Activated T-cell treated with anti-CD3 and anti-CD28 coated beads for 24 hours (primary cell): ENCODE measurements at places on chromosomes 11 and 22.
A peak's percentile ranks its signal among the peaks of the same experiment; 100 is the strongest.

DNA sequence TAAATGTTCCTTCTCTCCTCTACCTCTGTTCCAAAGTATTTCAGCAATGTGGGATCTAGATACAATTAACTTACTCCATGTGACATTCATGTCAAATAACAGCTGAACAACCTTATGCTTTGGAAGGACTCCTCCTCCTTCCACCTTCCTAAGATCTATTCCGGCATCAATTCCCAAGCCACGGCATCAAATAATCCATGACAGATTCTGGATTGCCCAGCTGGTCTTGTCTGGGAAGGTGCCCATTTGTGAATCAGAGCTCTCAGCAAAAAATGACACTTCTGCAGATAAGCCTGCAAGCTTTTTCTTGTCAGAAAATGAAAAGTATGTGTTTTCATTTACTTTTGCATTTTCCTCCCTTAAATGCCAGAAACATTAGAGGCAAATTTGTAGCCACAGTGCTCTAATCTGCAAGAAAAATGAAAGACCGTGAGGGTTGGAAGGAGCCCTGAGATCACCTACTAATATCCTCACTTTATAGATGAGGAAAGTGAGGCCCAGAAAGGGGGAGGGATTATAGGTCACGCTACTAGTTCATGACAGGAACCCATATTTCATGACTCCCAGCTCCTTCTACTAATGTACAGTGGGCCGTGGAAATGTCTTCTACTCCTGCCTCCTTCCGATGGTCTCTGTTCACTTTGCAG lies 124.0 kb downstream of the ME3 start:
- no peak for DNase-seq

DNA sequence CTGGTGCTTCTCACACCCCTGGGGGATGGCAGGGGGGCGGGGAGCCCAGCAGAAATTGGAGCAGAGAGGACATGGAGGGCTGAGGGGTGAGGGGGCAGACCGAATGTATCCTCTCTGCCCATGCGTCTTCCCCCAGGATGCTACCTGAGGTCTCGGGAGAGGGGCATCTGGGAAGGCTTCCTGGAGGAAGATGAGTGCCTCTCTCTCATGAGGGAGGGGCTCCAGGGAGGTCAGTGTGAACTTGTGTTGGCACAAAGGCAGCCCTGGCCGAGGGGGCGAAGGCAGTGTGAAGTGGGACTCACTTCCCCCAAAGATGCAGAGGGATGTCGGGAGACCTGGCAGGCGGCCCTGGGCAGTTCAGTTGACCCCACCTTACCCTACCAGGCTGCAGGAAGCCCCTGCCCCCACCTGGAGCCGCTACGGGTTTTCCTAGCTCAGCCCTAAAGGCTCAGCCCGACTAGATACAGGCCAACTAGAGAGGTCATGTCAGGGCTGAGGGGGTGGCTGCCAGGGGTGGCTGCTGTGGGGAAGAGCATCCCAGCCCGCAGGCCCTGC lies 10.4 kb downstream of the ASCL2 start:
- DNase-seq: no peak

- DNase-seq: no peak
Observed at GRCh38 chr11:75959540-75959939, 144.5 kb downstream of the UVRAG start.

GRCh38 chr22:21457023-21457787 lies 10.0 kb upstream of the TMEM191C start:
- DNase-seq: no peak

- DNase-seq: no peak
Observed at GRCh38 chr11:128890543-128891368, at the start of gene KCNJ5. TSS of gene KCNJ5 (plus strand) at chr11:128891356. CDS start at chr11:128911274, 19,918 bp downstream.

GRCh38 chr11:78825591-78826020 lies 250.9 kb upstream of the NARS2 start:
- DNase-seq: no peak

DNA sequence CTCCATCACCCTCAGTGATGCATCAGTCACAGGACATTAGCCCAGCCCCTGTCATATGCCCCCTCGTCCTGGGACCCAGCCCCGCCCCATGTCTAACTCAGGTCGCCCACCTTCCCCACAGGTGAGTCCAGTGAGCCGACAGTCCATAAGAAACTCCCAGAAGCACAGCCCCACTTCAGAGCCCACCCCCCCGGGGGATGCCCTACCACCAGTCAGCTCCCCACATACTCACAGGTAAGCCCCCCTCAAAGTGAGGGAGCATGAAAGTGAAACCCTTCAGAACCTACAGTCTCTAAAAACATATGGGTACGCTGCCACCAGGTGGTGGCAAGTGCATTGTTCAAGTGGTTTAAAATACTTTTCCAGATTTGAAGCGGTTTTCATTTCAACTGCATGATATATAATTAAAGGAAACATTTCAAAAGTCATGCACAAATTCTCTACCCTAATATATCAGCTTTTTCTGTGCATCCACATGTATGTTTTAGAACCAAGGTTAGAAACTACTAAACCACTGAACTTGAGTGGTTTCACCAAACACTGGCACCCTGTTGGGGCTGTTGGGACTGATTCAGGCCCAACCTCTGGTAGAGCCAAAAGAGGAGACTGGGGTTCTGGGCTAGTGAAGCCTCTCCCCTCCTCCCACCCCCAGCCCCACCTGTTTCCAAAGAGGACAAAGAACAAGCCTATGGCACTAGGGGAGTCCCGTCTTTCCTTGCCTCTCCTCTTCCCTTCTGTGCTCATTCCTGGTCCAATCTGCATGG lies 17.3 kb downstream of the EPS8L2 start:
- peak; percentile 45 for DNase-seq

DNA sequence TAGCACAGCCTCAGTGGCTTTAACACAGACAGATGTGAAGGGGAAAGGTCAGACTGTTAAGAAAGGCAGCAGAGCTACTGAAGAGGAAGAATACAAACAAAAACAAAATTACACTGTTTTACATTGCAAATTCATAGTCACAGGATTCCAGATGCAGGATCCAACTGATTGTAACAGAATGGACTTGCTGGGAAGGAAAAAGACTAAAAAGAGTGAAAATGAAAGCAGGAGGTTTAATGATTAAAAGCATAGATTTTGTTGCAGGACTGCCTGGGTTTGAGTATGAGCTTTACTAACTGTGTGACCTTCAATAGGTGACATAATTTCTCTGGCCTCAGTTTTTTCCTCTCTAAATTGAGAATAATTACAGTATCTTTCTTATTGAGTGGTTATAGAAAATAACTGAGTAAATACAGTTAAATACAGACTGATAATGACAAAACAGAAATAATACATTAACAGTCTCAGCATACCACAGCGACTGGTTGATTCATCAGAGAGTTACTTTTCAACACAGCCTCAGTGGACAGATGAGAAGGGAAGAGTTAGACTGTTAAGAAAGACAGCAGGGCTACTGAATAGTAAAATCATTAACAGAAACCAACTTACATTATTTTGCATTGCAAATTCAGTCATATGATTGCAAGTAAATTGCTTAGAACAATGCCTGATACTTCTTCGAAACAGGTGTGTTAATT lies 704.2 kb upstream of the TENM4 start:
- no peak for DNase-seq

GRCh38 chr11:124153821-124154220 lies 29.3 kb upstream of the OR10D3 start:
- no peak for DNase-seq

GRCh38 chr11:130932086-130932712 lies 15.9 kb upstream of the SNX19 start:
- DNase-seq: no peak
